ENCODE measurements at places on chromosomes 7 and 10.

DNA sequence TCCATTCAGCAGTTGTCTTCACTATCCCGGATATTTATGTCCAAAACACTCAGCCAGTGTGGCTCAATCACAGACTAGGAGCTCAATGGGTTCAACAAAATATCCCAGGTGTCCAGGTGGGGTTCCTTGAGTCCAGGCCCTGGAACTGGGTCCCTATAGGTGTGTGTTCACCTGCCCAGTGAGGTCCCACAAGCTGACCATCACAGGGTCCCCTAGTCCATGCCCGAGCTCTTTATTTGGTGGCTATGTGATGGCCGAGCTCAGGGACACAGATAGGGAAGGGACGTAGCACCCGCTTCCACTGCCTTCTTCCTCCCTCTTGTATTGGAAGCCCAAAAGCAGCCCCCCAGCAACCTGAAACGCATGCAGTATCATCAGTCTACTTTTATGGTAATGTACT, 78.9 kb upstream of the DDC start:
- DNase-seq: no peak

GRCh38 chr7:133331861-133332260, 79.0 kb downstream of the EXOC4 start:
- DNase-seq: no peak

GRCh38 chr10:14531974-14532373, 201.2 kb upstream of the FRMD4A start:
- DNase-seq: no peak

DNA sequence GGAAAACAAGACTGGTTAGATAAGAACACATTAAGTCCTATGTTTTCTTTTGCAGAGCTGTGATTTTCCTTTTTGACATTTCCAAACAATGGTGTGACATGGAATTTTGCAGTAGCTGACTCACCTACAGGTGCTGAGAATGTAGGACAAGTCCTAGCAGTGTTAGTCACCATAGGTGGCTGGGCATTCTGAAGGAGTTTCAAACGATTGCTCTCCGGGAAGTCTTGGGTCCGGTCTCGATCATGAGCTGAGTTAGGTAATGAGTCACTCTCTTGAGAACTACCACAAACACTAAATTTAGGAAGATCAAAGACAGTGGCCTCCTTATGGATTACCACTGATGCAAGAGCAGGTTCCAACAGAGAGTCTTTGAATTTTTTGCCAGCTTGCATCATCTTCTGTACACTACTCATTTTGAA, 3.6 kb downstream of the FIGNL1 start:
- DNase-seq: peak; percentile 13

DNA sequence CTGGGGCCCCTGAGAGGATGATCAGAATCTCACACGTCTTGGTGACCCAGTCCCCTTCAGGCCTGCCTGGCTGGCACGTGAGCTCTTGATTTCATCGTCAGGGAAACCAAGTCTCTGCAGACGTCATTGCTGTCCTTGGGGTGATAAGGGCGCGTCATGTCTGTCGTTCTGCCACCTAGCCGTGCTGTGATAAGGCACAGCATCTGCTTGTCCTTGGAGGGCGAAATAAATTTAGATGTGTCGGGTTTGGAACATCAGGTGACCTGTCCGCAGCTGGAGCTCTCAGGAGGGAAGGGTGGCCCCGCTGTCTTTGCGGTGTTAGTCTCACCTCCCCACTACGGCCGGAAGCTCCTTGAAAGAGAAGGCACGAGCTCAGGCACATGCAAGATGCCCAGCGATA, 129.2 kb downstream of the GRK5 start:
- no peak for DNase-seq

- DNase-seq: no peak
Measured at GRCh38 chr10:30176182-30176581, 116.8 kb upstream of the JCAD start.

DNA sequence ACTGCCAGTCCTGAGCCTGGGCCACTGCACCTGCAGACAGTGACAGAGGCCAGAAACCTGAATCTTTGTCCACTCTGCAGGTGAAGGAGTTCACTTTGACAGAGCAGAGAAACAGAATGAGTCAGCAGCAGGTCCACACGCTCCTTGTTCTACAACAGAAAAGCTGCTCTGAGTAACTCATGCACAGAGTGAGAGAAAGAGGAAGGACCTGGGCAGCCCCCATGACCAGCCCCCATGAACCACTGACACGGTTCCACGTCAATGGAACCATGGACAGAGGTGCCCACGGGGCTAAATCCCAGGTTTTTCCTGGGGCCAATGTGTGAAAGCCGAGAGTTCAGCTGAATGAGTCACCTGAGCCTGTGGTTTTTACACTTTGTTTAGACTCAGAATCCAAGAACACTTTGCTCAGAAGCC, 40.8 kb upstream of the CTBP2 start:
- no peak for DNase-seq

- DNase-seq: no peak
Measured at GRCh38 chr10:70035531-70035930, 17.1 kb upstream of the MACROH2A2 start.

GRCh38 chr7:107254398-107254985, 85.7 kb downstream of the HBP1 start:
- DNase-seq: no peak

- DNase-seq: peak; percentile 64
Measured at GRCh38 chr10:19638182-19638895, 177.9 kb upstream of the PLXDC2 start.

DNA sequence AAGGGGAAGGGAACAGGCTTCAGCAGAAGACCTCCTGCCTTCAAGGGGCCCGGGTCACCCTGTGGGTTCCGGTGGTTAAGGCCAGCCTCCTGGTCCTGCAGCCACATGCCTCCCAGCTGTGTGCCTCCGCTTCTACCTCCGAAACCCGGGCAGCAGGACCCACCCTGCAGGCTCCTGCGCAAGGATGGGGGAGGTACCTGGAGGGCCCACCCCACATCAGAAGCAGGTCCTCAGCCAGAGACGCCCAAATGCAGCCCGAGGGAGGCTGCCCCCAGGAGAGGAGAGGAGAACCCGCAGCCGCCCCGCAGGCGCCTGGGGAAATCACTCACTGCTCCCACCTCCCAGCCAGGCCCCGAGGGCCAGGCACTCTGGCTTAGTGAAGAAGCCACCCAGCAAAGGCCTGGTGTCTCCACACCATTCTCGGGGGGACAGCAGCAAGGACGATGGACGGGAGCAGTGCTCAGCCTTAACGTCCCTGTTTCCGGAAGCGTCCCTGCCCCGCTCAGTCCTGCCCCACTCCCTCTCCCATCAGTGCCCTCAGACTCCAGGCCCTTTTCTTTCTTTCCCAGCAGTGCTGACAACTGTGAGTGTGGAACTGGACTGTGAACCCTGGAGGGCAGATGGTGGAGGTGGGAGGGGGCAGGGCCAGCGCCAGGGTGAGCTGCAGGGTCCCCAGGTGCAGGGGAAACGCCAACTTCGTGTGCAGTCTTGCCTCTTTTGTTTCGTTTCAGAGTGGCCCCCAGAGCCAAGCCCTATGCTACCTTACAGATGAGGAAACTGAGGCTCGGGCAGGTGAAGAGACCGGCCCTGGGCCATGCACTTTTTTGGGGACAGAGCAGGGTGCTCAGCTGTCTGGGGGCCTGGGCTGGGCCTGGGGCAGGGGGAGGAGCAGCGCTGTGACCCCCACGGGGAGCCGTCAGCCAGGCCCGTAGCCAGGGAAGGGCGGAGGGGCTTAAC, 138.0 kb downstream of the FAM53B start:
- DNase-seq: no peak

DNA sequence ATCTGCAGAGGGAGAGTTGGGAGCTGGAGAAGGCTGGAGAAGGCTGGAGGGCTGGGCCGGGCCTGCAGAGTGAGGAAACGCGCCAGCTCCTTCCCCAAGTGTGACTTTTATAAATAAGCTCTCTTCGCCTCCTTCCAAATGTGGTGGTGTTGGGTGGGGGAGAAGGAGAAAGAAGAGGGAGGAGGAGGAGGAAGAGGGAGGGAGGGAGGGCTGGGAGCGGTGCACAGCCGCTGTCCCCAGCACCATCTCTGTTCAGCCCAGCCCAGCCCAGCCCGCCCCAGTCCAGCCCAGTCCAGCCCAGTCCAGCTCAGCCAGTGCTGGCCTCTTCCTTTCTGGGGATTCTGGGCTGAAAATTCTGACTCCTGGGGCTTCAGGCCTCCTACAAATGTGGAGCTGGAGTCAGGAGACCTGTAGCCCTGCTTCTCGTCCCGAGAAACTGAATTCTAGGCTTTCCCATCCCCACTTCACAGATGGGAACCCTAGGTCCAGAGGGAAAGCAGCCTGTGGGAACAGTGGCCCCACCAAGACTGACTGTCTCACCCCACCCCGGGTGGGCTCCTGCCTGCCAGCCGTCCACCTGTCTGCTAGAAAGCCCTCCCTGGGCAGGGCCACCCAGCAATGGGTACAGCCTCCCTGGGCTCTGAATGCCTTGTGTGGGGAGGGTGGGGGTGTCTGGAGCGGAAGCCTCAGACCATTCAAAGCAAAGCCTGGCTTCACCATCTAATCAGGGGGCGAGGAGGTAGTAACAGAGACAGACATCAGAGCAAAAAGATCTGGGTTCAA, 2.3 kb downstream of the STX1A start:
- DNase-seq: no peak

DNA sequence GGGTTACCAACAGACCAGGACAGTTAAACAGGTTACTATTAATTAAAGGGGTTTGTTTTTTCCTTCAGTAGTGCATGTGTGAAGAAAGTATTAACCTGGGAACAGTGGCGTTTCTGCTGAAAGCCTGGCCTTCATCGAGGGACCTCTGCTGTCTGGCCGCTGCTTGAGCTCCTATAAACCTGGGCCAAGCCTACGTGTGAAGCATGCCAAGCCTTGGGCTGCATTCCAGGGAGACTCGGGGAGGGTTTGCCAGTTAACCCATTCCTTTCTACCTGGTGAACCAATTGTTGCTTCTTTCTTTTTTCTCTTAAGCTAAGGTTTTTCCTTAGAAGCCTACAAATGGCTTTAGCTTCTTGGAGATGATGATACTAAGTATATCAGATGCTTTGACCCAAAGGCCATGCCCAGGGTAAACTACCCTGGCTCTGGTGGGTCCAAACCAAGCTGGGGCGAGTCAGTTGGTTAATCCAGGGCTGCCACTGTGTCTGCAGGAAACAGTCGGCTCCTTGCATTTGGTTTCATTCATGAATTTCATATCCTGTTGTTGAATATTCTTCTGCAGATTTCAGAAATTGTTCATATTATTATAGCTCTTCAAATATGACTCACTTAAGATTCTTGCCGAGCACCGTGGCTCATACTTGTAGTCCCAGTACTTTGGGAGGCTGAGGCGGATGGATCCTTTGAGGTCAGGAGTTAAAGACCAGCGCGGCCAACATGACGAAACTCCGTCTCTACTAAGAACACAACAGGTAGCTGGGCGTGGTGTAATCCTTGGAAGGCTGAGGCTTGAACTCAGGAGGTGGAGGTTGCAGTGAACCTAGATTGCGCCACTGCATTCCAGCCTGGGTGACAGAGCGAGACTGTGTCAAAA, 23.8 kb downstream of the PFKP start:
- peak; percentile 55 for DNase-seq

DNA sequence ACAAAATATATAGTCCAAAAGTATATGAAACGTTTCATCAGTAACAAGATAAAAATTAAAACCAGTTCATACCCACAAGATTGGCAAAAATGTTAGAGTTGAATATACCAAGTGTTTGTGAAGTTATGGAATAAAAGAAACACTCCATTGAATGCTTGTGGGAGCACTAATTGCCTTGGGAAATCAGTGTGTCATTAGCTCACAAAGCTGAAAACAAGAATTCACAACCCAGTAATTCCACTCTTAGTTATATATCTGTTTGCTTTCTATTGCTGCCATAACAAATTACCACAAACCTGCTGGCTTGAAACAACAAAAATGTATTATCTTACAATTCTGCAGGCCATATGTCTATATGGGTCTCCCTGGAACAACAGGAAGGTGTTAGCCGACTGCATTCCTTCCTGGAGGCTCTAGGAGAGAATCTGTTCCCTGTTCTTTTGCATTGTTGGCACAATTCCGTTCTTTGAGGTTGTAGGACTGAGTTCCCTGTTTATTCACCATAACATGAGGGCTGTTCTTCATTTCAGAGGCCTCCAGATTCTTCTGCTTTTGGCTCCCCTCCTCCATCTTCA, 45.7 kb downstream of the SEM1 start:
- DNase-seq: no peak

DNA sequence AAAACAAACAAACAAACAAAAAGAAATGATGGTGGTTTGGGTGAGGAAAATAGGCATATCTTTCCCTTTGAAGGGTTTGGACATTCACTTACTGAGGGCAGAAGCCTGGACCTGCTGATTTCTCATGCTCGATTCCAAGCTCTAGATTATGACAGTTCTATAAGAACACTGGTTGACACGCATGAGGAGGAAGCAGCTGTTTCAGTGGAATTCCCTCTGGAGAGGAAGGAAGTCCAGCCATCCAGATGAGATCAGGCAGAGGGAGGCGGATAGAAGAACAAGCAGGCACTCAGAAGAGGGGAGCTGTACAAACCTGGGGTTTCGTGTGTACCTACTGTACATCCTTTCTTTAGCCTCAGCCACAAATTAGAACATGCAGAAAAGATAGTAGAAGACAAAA, 691.9 kb downstream of the INHBA start:
- no peak for DNase-seq

DNA sequence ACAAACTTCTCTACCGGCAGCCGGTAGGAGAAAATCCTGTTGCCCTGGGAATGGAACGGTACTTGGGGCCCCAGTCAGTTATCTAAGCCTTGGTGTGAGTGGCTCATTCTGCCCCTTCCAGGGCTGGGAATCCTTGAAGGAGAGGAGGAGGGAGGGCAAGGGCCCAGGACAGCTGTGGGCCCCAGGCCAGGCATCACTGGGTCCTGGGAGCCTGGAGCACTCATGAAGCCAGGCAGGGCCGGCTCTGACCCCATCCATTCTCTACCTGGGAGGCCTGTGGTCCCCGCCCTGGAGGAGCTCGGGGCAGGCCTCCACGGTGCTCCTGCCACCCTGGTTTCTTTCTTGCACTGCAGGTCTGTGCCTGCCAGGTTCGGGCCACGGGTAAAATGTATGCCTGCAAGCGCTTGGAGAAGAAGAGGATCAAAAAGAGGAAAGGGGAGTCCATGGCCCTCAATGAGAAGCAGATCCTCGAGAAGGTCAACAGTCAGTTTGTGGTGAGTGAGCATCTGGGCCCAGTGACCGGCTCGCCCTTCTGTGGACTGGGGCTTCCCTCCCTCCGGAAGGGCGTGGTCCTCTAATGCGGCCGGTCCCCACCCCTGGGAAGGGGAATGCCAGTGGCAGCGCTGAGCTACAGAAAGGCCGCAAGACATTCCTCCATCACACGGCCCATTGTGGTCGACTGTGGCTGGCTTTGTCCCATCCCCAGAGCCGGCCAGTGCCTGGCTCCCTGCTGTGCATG, 111.3 kb downstream of the RGS10 start:
- DNase-seq: no peak

- no peak for DNase-seq
Measured at GRCh38 chr10:88416801-88417200, 166.3 kb downstream of the RNLS start.

GRCh38 chr10:104077247-104077646, 8.4 kb downstream of the COL17A1 start:
- DNase-seq: no peak

GRCh38 chr10:71378336-71379117, 18.2 kb upstream of the CDH23 start:
- DNase-seq: no peak

- DNase-seq: no peak
Measured at GRCh38 chr10:92699518-92700381, 10.0 kb downstream of the HHEX start.

GRCh38 chr10:128539510-128540127, 413.4 kb upstream of the MKI67 start:
- DNase-seq: no peak
